ENCODE measurements at places on chromosomes 4 and X. TPM values are rescaled to one million over a fixed set of nuclear protein-coding genes. Genes with fewer than 3 reads are reported as not detected.

- DNase-seq, result no peak
These were observed 62.0 kb upstream of the VCX2 start for GRCh38 chrX:8233091-8233490.

- no peak for DNase-seq
These were observed 30.3 kb downstream of the RGS12 start for GRCh38 chr4:3323071-3323481.

LDOC1 gene
- 81.5 TPM for polyA plus RNA-seq

HMGB3 gene
- polyA plus RNA-seq, result 128 TPM

GRCh38 chr4:89108091-89108490 is 3.2 kb upstream of the TIGD2 start:
- no peak for DNase-seq

- DNase-seq, result no peak
These were observed 339.7 kb upstream of the HS3ST1 start for GRCh38 chr4:11768251-11768972.

RBMXL3 gene
- not detected for polyA plus RNA-seq

MAML3 gene
- polyA plus RNA-seq, result 17.4 TPM

DNA sequence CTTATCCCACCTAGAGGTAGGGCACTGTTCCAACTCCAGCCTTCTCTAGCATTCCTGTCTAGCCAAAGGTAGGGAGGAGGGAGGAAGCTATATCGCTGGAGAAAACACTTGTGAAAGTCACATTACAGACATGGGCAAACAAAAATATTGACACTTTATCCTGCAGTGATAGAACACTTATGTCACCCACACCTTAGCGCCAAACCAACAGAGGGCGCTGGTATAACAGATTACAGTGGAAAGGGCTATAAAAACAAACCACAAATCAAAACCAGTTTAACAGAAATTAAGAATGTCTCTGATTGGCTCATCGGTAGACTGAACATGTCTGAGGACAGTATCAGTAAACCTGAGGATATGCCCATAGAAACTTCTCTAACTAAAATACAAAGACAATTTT is 451.3 kb downstream of the TLL1 start:
- no peak for DNase-seq

- DNase-seq, result no peak
These were observed 199.1 kb downstream of the SPATA18 start for GRCh38 chr4:52250154-52250553.

GAGE13 gene
- not detected for polyA plus RNA-seq

DNA sequence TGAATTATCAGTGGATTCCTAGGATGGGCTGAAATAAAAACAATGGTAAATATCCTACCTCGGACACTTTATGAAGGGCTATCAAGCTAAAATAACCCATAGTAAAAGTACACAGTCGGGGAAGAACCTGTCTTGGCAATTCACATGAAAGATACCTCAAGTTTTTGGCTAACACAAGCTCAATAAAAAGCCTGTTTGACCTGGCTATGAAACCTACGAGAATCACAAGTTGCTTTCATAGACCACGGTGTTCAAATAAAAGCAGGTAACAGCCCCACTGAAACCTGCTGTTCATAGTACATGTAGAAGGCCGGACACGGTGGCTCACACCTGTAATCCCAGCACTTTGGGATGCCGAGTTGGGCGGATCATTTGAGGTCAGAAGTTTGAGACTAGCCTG is 12.3 kb downstream of the RLIM start:
- no peak for DNase-seq

PFKFB1 gene
- polyA plus RNA-seq, result 0.41 TPM

- no peak for DNase-seq
These were observed 300.3 kb upstream of the NWD2 start for GRCh38 chr4:36944232-36944631.

DNA sequence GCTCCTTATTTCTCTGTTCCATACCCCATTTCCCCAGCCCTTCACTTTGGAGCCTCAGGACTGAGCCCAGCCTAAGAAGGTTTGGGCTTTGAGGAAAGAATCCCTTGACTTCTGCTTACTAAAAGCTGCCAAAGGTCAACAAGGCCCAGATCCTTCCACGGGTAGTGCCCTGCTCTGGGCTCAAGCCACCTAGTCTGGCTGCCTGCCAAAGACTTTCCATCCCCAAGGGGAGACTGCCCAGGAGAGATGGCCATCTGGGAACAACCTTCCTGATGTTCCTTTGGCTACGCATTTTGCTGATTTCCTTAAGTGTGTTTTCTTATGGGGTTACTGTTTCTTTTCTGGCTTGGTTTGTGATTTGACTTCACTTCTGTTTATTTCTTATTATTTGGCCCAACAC is 49.8 kb upstream of the NDP start:
- DNase-seq, result no peak

DNA sequence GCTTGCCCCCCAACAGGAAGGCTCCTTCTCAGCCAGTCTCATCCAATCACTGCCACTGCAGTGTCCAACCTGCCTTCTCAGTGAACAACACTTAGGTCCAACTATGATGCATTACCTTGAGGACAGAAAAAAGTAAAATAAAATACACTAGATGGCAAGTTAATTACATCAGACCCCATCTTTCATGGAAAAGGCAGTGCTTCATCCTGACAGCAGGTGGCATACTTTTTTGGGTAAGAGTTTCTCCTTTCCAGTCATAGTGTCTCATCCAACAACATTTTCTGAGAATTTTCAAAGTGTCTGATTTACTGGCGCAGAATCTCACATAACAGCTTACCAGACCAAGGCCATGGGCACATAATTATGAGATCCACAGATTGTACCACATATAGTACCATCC is 1742.8 kb downstream of the PCDH7 start:
- DNase-seq, result no peak

GRCh38 chr4:86611757-86612156 is 17.6 kb downstream of the PTPN13 start:
- no peak for DNase-seq

- DNase-seq, result no peak
These were observed 93.2 kb upstream of the FAM47B start for GRCh38 chrX:34849371-34849770.

- no peak for DNase-seq
These were observed 130.2 kb upstream of the MID1 start for GRCh38 chrX:10750581-10750980.

GRCh38 chr4:110005461-110006056 is 92.9 kb downstream of the EGF start:
- DNase-seq, result peak; percentile 56

ADH5 gene
- polyA plus RNA-seq, result 279 TPM

DNA sequence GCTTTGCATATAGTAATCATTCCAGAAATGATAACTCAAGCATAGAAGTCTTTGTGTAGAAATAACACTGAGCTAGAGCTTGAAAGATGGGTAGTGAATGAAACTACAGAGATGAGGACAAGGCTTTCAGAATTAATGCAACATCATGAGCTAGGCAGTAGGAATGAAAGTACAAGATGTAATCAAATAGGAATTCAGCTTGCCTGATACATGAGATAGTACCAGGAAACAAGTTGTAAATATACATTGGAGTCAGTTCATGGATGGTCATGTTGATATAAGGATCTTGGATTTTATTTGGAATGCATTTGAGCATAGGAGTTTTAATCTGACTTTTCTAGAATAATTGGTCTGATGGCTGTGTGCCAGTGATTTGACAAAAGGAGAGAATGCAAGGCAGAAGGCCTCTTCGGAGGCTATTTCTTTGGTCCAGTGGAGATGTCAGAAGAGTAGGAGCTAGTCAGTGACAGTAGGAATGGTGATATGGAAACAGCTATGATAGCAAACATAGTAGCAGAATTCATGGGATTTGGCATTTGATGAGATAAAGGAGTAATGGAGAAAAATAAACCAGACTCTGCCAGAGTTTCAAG is 206.4 kb upstream of the PACRGL start:
- no peak for DNase-seq

GRCh38 chrX:20623448-20623847 is 356.7 kb upstream of the RPS6KA3 start:
- DNase-seq, result no peak

DNA sequence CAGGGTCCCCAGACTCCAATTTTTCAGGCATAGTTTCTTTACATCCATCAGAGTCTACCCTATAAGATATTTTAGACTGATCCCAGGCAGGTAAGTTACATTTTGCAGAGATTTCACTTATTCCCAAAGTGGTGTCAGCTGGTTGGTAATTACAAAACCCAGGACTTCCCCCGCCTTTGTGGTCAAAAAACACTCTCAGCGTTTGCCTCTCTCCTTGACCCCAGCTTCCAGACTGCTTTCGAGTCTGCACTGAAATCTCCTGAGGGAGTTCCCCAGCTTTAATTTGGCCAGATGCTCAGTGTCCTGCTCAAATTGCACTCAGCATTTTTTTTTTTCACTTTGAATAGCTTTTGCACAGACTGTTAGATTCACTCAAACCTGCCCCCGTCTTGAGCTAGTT is 11.2 kb upstream of the AMOT start:
- DNase-seq, result no peak

DNA sequence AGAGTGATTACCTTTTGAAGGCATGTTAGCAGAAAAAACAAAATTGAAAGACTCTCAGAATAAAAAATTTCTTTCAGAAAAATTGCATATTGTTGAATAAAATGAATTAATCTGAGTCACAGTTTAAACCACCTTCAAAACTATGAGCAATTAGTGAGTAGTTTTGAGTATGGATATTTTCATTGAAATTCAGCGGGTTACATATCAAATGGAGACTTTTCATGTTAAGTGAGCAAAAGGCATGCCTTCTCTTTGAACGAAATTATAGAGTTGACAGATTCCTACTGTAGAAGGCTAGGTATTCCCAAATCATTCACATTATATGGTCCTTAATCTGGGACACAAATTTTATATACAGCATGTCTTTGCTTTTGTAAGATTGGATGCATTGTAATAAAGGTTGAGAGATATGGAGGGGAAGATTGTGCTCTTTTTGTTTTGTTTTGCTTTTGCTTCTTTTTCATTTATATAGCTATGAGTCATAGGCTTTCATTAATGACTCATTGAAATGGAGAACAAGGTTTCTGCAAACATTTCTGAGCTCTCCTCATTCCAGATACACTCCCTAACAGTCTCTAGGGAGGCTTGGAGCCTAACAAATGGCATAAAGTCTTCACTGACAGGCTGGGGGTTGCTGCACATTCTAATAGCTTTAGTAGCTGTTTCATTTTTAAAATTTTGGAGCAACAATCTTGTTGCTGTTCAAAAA is 21.6 kb downstream of the PCDH18 start:
- no peak for DNase-seq

DNA sequence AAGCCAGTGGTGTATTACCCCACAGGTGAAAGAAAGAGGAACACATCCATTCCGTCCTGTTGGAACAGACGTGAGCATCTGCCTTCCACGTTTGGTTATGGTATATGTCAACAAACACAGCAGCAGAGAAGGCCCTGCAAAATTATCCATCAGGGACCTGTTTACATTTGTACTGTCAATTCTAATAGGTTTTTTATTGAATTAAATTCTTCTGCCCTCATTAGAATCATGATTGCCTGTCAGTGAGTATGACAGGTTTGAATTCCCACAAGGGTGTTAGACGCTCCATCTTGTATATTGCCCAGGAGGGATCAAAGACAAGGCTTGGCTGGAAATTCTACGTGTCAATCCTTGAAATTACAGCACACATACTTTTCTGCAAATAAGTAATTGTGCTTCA is 339.9 kb upstream of the NOCT start:
- no peak for DNase-seq

DNA sequence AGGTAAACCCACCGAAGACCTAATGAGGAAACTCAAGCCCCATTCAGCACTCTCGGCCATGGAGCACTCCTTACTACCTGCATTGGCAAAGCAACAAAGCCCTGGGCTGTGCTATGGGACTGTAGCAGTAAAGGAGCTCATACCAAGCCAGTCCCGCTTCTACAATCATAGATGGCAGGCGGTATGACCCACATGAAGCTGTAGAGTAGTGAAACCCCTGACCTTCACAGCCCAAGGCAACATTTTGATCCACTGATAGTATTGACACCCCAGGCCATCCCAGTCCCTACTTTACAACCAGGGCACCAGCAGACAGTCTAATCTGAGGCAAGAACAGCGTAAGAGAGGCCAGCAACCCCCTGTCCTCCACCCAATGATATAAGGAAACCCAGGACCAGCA is 25.2 kb downstream of the CENPC start:
- no peak for DNase-seq

DNA sequence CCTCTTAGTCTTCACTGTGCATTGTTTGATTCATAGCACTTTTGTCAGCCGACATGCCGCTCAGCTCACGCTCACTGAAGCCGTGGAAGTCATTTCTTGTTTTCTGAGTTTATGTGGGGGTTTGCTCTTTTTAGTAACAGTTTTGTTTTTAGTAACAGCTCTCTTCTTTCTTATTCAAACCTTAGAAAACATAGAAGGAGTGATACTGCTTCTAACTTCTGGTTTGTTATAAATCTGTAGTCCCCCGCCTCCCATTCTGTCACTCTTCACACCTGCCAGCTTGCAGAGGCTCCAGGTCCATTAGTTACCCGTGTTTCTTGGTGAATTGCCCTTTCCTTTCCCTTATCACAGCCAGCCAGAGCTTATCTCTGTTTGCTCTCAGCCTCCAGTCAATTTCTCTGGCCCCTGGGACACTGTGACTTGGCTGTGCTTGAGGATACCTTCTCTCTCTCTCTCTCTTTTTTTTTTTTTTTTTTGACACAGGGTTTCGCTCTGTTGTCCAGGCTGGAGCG is 50.5 kb downstream of the GRK4 start:
- DNase-seq, result no peak

DNA sequence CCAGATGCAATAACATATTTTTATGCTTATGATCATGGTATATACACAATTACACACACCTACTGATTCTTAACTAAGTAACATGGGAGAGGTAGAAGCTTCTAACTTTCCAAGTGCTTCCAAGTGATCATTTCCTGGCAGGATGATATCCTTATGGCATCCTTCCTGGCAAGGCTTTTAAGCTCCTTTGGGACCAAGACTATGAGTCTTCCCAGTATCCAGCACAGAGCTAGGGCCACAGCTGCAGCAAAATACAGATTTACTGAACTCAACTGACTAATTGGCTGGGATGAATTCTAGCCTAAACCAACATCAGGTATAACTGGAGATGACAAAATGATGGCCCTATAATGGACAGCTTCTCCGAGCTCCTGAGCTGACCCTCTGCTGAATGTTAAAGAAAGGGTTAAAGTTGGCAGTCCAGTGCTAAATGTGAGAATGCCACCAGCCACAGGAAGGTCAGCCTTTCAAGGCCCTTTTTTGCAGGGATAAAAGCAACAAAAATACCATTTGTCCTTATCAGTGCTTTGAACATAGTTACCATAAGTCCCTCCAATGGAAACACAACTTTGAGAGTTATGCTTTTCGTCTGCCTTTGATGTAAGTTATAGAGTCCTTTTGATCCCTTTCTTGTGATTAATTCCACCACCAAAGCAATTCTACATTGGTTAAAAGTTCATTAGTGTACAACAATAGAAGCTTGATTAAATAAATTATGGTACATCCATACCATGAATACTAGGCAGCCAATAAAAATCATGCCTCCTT is 73.4 kb downstream of the MGST2 start:
- DNase-seq, result no peak

DNA sequence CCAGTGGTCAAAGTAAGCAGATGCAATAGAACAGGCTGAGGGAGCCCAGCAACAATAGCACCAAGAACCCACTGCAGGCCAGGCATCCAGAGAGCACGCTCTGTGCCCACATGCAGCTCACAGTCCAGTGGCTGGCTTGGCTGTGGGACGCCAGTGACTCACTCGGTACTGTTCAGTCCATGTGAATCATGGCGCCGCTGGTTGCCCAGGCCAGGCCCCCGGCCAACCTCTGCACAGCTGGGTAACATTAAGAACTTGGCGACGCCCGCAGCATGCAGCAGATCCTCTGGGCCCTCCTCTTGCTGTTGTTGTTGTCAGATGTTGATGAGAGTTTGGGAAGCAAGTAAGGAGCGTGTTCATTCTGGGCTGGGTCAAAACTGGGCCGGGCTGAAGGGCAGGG is 60.5 kb downstream of the MSX1 start:
- no peak for DNase-seq

GRCh38 chr4:149223659-149224058 is 592.0 kb downstream of the IQCM start:
- no peak for DNase-seq

All from right renal pelvis (tissue), 4 donors.